ENCODE measurements at places on chromosomes 16 and 17. TPM values are rescaled to one million over a fixed set of nuclear protein-coding genes. Genes with fewer than 3 reads are reported as not detected.

CSH2 gene
- not detected for total RNA-seq

HSPB9 gene
- total RNA-seq: not detected

CD300A gene
- 10.2 TPM for total RNA-seq

HOXB2 gene
- total RNA-seq: 36.4 TPM

ZNF263 gene
- total RNA-seq: 47.9 TPM

ELMO3 gene
- 35.0 TPM for total RNA-seq

FBXO31 gene
- total RNA-seq: 43.0 TPM

DNA sequence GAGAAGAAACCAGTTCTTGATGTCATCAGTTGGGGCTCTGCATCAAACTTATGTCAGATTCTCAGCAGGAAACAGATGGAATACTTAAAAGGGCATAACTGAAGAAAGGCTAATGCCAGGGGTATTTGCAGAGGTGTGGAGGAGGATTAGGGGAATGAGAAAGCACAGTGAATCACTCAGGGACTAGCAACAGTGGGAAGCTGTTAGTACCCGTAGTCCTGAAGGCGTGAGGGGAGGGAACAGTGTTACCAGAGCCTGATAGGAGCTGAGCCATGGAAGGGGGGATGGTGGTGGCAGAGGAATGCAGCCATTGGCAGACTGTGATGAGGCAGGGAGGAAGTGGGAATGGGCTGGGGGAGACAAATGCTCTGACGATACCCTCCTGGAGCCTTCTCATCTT is 162.3 kb downstream of the UTP18 start:
- no peak overlapping the region for H3K27ac ChIP-seq
- no peaks in the 10 kb centered on the region for H3K4me1 ChIP-seq
- no peaks in the 10 kb centered on the region for H3K36me3 ChIP-seq
- DNase-seq: no peak
- no peaks in the 10 kb centered on the region for H3K27me3 ChIP-seq

- no peaks in the 10 kb centered on the region for H3K4me1 ChIP-seq
- H3K4me3 ChIP-seq: no peak overlapping the region
- no peaks in the 10 kb centered on the region for H3K27me3 ChIP-seq
- H3K36me3 ChIP-seq: no peaks in the 10 kb centered on the region
- H3K27ac ChIP-seq: peak overlapping the region; percentile 88
Measured at GRCh38 chr16:71565812-71566700, 10.8 kb downstream of the TAT start.

- H3K27ac ChIP-seq: no peak overlapping the region
- no peaks in the 10 kb centered on the region for H3K36me3 ChIP-seq
- H3K4me1 ChIP-seq: peaks cover 5% of the 10 kb centered on the region
- no peak overlapping the region for H3K4me3 ChIP-seq
- H3K27me3 ChIP-seq: no peaks in the 10 kb centered on the region
Measured at GRCh38 chr16:56918467-56919012, 13.4 kb upstream of the HERPUD1 start.

DNA sequence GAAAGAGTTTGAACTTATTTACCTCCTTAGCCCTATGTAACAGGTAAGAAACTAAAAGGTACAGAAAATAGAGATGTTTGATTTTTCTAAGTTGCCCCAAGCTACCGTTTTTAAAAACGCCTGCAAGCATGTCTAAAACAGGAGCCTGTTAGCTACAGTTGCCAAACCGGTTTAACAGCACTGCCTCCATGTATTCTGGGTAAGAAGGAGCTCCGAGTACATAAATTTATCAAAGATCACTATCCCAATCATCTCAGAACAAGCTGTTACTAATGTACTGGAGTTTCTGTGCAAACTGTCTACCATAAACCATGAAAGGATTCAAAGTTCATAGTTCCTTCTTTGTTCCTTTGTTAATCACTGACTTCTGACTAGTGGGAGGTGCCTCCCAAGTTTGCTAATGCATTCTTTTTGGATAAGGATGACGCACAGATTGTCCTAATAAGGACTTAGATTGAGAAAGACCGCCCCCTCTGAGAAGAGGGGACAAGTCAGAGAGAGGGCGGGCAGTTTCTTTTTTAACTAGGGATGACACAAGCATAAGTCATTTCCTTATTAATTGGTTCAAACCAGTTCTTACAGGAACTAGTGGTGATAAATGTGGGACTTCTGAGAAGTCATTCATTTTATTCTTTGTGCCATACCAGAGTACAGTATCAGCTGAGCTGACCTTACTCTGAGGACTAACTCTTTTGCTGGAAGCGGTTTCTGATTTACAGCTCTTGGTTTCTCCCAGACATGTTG is 55.3 kb downstream of the TUBD1 start:
- DNase-seq: peak; percentile 65
- H3K4me1 ChIP-seq: no peaks in the 10 kb centered on the region
- H3K36me3 ChIP-seq: no peaks in the 10 kb centered on the region
- H3K27ac ChIP-seq: peak overlapping the region; percentile 98

GRCh38 chr16:63581570-63581969 is 1540.3 kb downstream of the CDH11 start:
- H3K4me1 ChIP-seq: no peaks in the 10 kb centered on the region
- H3K27ac ChIP-seq: no peak overlapping the region
- H3K4me3 ChIP-seq: no peak overlapping the region
- no peaks in the 10 kb centered on the region for H3K27me3 ChIP-seq
- DNase-seq: no peak

- no peaks in the 10 kb centered on the region for H3K27me3 ChIP-seq
- no peak overlapping the region for H3K4me3 ChIP-seq
- peaks cover 7% of the 10 kb centered on the region for H3K4me1 ChIP-seq
- no peaks in the 10 kb centered on the region for H3K36me3 ChIP-seq
Measured at GRCh38 chr17:75762513-75763268, 2.3 kb downstream of the GALK1 start.

- H3K36me3 ChIP-seq: no peaks in the 10 kb centered on the region
- DNase-seq: no peak
- no peak overlapping the region for H3K27ac ChIP-seq
- no peaks in the 10 kb centered on the region for H3K4me1 ChIP-seq
Measured at GRCh38 chr16:11306997-11307638, 26.0 kb upstream of the PRM1 start.

- H3K27me3 ChIP-seq: no peaks in the 10 kb centered on the region
- no peak for DNase-seq
- H3K4me1 ChIP-seq: no peaks in the 10 kb centered on the region
- H3K27ac ChIP-seq: no peak overlapping the region
Measured at GRCh38 chr17:34265711-34266110, 4.3 kb upstream of the CCL7 start.

DNA sequence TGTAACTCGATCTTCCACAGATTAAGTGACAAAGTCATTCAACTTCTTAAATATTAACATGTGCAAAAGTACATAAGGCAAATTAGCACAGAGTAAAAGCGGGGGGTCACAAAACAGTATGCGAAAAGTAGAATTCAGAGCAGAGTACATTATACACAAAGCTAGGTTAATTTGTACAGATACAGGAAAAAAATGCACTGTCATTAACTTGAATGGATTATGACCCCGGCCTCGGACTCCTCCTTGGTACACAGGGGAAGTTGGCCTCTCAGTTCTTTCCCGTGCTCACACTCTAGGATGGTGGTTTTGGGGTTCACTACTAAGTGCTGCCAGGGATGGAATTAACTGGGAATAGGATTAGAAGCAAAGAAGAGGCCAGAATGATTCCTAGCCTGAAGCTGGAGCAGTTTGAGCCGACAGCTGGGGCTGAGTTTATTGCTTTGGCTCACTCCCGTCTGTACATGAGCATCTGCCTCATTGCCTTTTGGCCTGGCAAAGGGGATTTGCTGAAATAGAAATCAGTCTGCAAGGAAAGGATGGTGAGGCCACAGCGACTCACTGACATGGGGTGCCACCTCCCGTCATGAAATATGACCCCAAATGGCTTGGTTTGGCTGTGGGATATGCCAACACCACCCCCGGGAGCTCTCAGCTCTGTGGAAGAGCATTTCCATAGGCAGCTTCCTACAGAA is 23.6 kb downstream of the NTN1 start:
- no peak overlapping the region for H3K27ac ChIP-seq
- no peak for DNase-seq
- H3K36me3 ChIP-seq: no peaks in the 10 kb centered on the region
- no peak overlapping the region for H3K4me3 ChIP-seq

DNA sequence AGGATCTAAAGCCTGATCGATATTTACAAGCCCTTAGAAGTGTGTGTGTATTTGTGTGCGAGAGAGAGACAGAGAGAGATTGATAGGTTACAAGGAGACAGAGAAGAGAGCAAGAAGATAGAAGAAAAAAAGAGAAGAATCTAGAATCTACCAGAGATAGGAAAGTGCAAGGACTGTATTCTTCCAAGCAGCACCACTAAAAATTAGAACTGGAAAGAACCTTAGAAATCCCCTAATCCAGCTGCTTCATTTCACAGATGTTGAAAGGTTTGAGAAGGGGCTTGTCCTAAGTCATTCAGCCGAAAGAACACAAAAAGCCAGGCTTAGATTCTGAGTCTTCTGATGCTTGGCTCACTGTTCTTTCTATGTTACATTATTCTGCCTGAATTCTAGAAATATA is 92.2 kb downstream of the HS3ST3A1 start:
- no peak for DNase-seq
- H3K4me1 ChIP-seq: no peaks in the 10 kb centered on the region
- H3K27me3 ChIP-seq: no peaks in the 10 kb centered on the region
- no peaks in the 10 kb centered on the region for H3K36me3 ChIP-seq

DNA sequence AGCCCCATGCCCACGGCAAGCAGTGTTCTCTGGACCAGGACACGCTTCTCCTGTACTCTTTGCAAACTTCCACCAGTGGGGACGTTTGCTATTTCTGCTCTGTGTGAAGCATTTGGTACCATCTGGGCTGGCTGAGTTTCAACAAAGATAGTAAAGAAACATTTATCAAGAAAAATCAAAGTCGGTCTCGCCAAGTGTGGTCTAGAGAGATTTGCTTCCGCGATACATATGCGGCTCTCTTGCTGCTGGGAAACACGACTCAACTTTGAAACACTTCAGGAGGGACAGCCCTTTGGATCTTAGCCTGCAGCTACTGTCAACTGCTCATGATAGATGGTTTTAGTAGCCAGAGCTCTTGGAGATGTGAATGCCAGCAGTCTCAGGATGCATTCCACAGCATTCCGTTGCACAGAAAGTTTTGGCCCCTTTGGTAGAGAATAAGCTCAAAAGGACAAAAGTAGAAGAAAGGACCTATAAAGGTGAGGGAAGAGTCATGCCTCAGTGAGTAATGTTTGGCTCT is 168.2 kb upstream of the CACNG3 start:
- DNase-seq: no peak
- H3K36me3 ChIP-seq: no peaks in the 10 kb centered on the region
- H3K4me1 ChIP-seq: no peaks in the 10 kb centered on the region
- H3K4me3 ChIP-seq: no peak overlapping the region
- H3K27me3 ChIP-seq: no peaks in the 10 kb centered on the region

GRCh38 chr16:68041783-68042182 is 18.7 kb downstream of the DUS2 start:
- no peak overlapping the region for H3K27ac ChIP-seq
- DNase-seq: no peak
- H3K27me3 ChIP-seq: no peaks in the 10 kb centered on the region
- no peak overlapping the region for H3K4me3 ChIP-seq

- no peak overlapping the region for H3K27ac ChIP-seq
- no peak overlapping the region for H3K4me3 ChIP-seq
- no peak for DNase-seq
- H3K36me3 ChIP-seq: no peaks in the 10 kb centered on the region
- no peaks in the 10 kb centered on the region for H3K4me1 ChIP-seq
- H3K27me3 ChIP-seq: peaks cover 4% of the 10 kb centered on the region
Measured at GRCh38 chr17:56325313-56326000, 172.2 kb downstream of the ANKFN1 start.

GRCh38 chr17:62562656-62563055 is 64.8 kb upstream of the MRC2 start:
- H3K4me3 ChIP-seq: no peak overlapping the region
- no peaks in the 10 kb centered on the region for H3K4me1 ChIP-seq
- H3K27me3 ChIP-seq: no peaks in the 10 kb centered on the region
- no peaks in the 10 kb centered on the region for H3K36me3 ChIP-seq
- no peak overlapping the region for H3K27ac ChIP-seq
- DNase-seq: no peak

DNA sequence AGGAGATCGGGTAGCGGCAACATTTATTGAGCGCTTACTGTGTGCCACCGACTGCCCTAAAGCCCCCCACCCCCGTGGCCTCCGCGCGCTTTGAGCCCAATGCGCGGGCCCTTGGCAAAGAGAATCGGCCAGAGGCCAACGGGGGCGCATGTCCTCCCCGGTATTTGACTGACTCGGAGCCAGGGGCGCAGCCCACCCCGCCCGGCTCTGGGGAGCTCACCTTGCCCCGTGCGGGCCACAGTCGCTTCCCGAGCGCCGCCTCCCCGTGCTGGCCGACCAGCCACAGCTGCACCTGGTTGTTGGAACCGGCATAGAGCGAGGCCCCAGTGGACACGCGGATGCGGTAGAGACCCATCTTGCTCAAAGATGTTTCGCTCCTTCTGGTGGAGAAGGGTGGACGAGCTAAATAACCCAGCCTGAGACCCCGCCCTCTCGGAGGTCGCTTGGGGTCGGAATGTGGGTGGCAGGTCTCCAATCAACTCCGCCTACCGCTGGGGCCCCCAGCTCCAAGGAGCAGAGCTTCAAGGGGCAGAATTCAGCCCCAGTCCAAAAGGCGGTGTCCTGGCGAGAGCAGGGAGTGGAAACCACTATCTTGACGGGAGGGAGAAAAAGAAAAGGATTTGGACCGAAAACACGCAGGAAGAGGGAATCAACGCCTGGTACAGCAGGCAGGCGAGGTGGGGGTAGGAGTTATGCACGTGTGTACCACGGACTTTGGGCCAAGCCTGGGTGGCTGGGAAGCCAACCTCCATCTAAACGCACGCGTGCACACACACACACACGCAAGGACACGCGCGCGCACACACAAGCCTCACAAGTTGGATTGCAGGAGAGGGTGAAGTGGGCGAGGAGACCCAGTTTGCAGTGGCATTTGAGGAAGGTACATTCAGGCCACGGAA is at the start of gene ALOX15:
Gene ALOX15 (minus strand): TSS at position 382 of the 899 bp plus-strand sequence. CDS start 27 bp downstream, at position 355.
- no peaks in the 10 kb centered on the region for H3K27me3 ChIP-seq
- H3K4me1 ChIP-seq: no peaks in the 10 kb centered on the region
- H3K4me3 ChIP-seq: peak within 1 kb of the TSS; percentile 31
- DNase-seq: no peak

DNA sequence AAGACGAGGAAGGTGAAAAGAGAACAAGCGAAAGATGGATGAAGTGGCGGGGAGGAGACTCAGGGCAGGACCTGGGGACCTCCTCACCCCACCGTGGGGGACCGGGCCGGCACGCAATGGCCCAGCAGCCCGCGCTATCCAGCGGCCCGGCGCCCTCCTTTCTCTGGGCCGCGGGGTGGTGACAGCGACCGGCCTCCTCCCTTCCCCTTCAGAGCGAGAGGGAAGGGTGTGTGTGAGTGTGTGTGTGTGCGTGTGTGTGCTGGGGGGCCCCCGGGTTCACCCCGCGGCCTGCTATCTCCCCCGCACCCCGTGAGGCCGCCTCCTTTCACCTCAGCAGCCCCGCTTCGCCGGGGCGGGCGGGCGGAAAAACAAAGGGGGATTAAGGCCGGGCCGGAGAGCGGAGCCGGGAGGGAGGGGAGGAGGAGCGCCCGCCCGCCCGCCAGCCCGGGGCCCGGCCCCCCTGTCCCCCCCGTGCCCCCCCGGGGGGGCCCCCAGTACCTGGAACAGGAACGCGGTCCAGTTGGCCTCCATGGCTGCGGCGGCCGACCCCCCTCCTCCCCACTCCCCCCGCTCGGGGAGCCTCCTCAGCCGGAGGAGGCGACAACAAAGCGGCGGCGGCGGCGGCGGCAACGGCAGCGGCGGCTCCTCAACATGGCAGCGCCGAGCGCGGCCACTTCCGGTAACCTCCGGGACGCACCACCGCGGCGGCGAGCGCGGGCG is at the start of gene VEZF1:
Gene VEZF1 (minus strand): TSS at position 674 of the 720 bp plus-strand sequence. CDS start 143 bp downstream, at position 531.
- H3K27ac ChIP-seq: peak within 1 kb of the TSS; percentile 99
- H3K4me1 ChIP-seq: peaks cover 11% of the 10 kb centered on the region
- DNase-seq: peak; percentile 54
- H3K36me3 ChIP-seq: no peaks in the 10 kb centered on the region
- H3K4me3 ChIP-seq: peak within 1 kb of the TSS; percentile 93

GRCh38 chr16:68792465-68793324 is 50.6 kb upstream of the TANGO6 start:
- H3K27me3 ChIP-seq: no peaks in the 10 kb centered on the region
- H3K27ac ChIP-seq: no peak overlapping the region
- DNase-seq: no peak
- no peak overlapping the region for H3K4me3 ChIP-seq
- no peaks in the 10 kb centered on the region for H3K36me3 ChIP-seq
